SHP77 treated with DMSO at 0.1 percent for 48 hours (cell line): ENCODE measurements at places on chromosomes 3 and 15.

DNA sequence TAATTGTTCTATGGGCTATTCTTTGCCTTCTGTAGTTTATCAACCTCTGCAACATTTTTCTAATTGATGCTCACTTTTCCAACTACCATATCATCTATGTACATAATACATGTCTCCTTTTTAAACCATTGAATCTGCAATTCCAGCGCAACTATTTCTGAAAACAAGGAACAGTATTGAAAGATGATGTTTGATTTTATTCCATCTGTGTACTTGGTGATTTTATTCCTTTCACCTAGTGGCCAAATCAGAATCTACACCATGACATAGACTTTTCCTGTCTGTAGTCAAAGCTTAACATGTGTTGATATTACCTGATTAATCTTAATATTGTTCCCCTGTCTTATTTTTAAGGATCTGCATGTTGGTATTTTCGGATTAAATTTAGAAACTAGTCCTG, 13.0 kb downstream of the NKTR start:
- no peak for DNase-seq

DNA sequence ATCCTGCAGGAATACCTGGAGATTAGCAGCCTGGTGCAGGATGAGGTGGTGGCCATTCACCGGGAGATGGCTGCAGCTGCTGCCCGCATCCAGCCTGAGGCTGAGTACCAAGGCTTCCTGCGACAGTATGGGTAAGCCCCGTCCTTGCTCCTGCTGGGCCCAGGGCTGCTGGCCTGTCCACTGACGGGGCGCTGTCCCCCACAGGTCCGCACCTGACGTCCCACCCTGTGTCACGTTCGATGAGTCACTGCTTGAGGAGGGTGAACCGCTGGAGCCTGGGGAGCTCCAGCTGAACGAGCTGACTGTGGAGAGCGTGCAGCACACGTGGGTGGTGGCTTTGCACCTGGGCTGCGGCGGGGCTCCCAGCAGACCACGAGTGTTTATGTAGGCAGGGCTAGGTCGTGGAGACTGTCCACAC, 5.0 kb downstream of the FES start:
- DNase-seq: no peak

DNA sequence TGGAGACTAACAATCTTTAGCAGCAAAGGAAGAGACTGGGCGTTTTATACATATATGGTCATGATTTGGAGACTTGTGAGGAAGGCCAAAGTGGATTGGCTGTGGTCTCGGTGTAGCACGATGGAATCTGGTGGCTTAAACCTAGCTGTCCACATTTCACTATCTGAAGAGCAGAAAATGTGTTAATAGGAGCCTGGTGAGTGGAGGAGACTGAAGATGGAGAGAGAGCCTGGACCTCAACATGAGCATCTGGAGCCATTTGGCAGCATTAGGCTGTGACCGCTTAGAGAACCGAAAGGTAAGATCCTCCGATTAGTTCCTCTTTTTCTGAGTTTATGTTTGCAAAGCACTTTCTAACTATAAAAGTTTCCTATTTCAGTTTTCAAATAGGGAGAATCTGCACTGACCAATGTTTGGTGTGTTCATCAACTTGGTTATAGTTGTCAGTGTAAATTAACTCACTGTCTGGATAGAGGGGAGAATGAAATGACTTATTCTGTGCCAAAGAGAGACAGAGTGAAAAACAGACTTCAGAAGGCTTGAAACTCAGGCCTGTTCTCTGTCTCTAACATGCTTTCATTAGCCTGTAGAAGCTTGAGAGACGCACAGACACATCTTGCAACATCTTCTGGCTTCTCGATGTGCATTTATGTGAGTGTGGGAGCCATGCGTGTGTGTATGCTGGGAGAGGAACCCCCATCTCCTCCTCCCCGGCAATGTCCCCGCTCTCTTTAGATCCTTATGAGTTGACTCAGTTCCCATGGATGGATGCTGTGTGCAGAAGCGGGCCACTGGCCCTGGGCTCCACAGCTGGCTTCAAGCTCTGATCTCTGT, 244.7 kb upstream of the TBL1XR1 start:
- DNase-seq: no peak

DNA sequence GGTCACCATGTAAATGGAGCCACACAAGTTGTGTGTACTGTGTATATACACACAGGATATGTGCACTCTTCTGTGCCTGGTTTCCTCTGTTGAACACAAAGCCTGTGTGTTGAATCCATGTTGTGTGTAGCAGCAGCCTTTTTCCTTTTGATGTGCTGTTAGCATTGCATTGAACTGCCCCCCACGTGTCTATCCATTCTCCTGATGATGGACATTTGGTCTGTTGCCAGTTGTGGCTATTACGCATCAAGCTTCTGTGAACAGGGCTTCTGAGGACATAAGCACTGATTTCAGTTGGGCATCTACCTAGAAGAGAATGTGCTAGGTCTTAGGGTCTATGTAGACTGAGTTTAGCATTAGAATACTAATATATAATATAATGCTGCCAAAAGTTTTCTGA, 77.4 kb downstream of the LSM3 start:
- DNase-seq: no peak

DNA sequence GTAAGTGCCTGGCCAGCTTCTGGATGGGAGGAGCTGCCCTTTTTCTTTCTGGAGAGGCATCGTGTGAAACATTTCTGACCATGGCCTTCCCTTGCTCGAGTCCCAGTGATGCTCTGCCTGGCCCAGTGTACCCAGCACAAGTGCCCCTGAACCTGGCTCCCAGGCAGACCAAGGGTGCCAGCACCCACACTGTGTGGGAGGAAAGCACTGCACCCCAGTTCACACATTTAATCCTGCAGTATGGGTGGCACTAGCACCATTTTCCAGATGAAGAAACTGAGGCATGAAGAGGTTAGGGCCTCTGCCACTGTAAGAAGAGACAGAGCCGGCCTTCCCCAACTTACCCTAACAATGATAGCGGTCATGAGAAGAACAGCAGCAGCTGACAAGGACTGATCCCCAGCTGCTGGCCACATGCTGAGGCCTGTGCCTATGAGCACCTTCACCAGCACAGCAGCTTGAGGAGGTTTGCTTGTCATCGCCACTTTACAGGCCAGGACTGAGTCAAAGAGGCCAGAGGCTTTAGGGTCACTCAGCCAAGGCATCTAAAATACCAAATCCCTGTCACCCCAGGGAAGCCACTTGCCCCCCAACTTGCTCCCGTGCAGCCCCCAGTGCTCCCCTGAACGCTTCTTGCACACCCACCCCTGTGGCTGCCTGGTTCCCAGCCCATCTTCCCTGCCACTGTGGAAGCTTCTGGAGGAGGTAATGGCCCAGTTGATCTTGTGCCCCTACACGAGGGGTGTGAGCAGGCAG, 15.0 kb downstream of the PRR23E start:
- no peak for DNase-seq
